Testis (tissue), 5 donors: ENCODE measurements at places on chromosomes 3 and 15. TPM values are rescaled to one million over a fixed set of nuclear protein-coding genes. Genes with fewer than 3 reads are reported as not detected.

- no peak for DNase-seq
Measured at GRCh38 chr3:115351193-115351592, 204.1 kb upstream of the ZBTB20 start.

DNA sequence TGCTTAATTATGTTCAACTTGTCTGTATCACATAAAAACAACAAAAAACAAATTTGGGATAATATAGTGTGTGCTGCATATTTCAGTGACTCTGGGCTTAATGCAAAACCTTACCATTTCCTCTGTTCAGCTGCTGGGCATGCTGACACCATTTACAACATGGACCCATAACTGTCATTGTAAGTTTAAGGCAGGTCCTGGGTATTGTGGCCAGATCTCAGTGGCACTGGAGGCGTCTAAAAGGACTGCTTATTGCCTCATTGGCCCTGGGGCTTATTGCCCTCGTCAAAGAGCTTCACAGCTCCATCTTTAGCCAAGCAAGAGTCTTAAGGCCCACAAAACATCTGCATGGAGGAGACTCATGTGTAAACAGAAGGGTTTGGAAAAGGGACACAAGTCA, 390.2 kb downstream of the NR2F2 start:
- no peak for DNase-seq

GRCh38 chr3:178419071-178419470, 117.2 kb upstream of the KCNMB2 start:
- DNase-seq = no peak

GRCh38 chr3:117019082-117019713, 309.6 kb downstream of the TUSC7 start:
- DNase-seq = peak; percentile 80

GRCh38 chr15:85646538-85647091, 148.1 kb downstream of the KLHL25 start:
- no peak for DNase-seq

DNA sequence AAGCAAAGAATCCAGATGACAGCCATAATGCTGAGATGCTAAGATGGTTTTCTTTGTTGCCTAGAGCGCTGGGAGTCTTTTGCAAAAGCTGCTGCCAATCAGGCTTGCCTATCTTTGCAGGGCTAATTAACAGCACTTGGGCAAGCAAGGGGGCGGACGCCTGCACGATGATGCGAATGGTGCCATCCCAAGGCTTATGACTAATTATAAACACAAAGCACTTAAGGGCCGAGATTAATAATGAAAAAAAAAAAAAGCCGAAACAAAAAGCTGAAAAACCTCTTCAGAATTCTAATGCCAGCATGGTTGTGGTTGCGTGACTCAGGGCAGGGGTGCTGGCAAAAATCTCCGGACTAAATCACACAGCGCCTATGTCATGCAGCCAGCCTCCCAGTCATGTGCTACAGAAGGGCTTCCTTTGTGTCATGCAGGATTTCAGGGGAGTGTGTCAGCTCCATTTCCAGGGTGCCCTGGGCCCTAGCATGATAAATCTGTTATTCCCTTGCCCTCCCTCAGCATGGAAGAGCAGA, 185.0 kb upstream of the ANKRD28 start:
- DNase-seq = no peak

DNA sequence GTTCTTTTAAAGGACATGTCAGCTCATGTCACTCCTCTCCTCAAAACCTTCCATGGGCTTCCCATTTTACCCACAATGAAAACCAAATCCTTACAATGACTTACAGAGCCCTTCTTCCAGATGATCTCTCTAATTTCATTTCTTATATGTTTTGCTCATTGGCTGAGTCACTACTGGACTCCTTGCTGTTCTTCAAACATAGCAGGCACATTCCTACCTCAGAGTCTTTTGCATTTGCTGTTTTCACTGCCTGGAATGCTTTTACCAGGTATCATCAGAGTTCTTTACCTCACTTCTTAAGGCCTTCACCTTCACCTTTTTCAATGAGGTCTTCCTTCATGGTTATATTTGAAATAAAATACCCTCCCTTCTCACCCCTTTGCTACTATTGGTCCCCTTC, 57.3 kb downstream of the NECTIN3 start:
- no peak for DNase-seq

GRCh38 chr3:139548801-139549200, 9.3 kb upstream of the RBP1 start:
- peak; percentile 54 for DNase-seq

DNA sequence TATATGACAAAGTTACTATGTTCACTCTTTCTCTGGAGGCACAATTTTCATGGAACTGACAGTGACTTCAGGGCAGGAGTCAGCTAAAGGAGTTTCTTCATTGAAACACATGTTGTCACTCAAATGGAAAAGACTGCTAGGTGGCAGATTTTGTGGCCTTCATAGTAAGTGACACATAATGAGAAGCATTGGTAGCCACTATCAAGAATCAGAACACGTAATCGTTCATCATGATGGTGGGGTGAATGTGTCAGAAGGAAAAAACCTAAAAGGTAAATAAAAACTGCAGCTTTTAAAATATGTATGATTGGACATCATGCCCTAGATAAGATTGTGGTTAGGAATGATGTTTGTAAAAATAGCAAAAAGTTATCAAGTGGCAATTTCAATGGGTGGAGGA, 1491.0 kb downstream of the SI start:
- DNase-seq = no peak

- no peak for DNase-seq
Measured at GRCh38 chr3:12155828-12156227, 2.9 kb downstream of the TIMP4 start.

DNA sequence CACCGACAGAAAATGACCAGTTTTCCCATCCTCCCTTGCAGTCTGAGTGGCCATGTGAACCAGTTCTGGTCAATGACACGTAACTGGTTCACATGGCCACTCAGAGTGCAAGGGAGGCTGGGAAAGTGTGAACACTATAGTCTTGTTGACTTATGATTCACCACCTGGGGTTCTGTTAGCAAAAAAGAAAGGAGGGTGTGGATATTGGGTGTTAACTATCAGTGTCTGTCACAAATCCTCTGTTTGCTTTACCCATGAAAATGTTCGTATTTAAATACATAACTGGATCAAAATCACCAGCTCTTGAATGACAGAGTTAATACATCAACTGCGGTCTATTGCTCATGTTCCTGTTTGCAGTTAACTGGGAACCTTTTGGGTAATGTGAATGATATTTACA, 92.3 kb downstream of the ADAMTSL3 start:
- DNase-seq = no peak

DNA sequence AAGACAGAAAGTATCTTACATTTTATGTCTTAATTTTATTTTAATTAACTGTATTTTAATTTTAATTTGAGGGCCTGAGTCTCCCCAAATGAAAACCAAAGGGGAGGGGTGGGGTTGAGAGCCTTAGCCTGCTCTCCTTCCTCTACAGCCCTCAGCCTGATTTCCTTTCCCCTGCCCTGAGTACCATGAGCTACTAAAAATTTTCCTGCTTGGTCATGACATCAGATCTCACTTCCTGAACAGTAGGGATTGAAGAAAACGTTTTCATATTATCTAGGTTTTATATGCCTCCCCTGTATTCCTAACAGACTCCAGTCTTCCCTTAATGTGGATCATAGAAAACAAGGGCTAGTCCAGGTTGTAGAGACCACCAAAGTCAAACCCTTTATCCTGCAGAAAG, 133.9 kb downstream of the MYLK start:
- DNase-seq = no peak

GRCh38 chr15:66961901-66962300, 103.5 kb upstream of the SMAD3 start:
- DNase-seq = no peak

DNA sequence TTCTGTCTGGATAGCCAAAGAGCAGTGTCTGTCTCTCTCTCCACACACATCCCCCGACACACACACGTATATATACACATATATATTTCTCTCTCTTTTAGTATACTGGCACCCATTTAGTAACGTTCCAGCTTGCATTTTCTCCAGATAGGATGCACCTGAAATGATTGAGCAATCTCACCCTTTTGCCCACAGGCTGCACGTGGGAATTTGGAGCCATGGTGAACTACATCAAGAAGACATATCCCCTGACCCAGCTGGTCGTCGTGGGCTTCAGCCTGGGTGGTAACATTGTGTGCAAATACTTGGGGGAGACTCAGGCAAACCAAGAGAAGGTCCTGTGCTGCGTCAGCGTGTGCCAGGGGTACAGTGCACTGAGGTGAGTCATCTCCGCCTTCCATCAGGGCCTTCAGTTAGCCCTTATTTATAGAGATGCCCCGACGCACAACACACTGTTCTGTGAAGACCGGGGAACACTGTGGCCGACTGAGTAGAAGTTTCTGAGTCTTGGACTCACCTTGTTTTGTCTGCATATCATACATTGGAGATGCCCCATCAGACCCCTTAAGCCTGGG, 45.7 kb downstream of the RLBP1 start:
- no peak for DNase-seq

- DNase-seq = no peak
Measured at GRCh38 chr3:30508339-30508738, 98.1 kb upstream of the TGFBR2 start.

GRCh38 chr15:79122391-79122790, 31.8 kb upstream of the RASGRF1 start:
- DNase-seq = no peak

DNA sequence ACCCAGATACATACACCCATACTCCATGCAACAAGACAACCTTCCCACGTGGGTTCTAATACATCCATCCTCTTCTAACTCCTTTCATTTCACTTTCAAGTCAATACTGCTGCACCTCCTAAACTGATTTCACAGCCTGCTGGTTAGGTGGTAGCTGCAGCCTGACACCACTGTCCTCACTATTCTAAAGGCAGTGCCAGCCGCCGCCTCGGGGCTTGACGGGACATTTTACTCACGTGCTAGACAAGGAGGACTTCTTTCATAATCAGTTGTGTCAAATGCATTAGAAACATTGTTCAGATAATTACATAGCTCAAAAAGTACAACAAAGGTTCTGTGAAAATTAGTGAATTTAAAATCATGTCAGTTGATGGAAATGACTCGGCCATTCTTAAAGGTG, 6.3 kb downstream of the UROC1 start:
- DNase-seq = peak; percentile 42

- peak; percentile 47 for DNase-seq
Measured at GRCh38 chr3:62095080-62095479, 278.3 kb downstream of the FEZF2 start.

- DNase-seq = no peak
Measured at GRCh38 chr3:62211675-62212429, 161.5 kb downstream of the FEZF2 start.

DNA sequence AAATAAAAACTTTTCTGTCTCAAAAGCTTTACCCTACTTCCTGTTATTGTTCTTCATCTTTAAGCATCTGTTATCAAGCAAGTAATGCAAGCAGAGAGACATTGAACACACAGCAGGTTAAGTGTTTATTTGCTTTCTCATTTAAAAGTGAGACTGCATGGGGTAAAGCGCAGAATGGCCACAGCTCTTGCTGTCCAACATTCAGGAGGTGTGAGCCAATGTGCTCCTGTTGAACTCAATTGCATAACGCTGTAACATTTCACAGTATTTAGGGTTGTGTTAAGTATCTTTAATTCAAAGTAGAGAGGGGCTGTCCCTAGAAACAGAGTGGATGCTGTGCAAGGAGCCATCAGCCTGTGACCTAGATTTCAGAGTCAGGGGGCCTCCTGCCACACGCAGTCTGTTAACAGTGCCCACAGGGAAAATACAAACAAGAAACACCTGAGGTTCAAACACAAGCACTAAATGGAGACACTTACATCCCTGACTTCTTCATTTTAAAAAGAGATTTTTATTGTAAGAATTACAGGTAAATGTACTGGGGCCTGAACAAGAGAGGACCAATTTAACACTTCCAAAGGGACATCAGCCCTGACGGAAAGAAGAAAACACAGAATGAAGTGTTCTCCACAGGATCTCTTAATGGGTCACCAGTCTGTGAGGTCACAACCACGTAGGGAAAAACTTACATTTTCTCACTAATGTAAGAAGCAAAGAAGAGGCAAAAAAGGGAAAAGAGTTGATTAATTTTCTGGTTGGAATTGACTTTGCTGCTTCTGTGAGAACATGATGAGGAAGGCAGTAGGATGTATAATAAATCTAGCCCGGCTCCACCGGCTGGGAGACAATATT, 815.1 kb downstream of the VGLL3 start:
- DNase-seq = no peak

DNA sequence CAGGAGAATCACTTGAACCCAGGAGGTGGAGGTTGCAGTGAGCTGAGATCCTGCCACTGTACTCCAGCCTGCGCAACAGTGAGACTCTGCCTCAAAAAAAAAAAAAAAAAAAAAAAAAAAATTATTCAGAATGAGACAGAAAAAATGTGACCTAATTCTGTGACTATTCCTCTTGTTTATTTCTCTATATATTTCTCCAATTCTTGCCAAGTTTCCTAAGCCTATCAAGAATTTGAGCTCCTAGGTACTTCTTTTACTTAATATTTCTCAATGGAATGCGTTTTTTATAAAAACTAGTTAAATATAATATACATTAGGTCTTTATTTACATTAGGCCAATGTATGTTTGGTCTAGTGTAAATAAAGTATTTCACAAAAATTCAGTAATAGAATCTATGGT, 86.8 kb downstream of the NAALADL2 start:
- no peak for DNase-seq

DNA sequence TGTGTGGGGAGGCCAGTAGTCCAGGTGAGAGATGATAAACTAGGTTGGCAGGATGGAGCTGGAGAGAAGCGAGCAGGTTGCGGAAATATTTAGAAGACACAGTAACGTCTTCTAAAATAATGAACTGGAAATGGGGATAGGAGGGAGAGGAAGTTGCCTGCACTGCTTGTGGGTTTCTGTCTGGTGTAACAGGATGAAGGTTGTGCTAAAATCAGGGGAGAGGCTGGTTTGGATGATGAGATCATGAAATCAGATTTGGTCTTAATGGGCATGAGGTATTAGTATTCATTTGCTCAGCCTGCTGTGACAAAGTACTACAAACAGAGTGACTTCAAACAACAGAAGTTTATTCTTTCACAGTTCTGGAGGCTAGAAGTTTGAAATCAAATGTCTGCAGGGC, 32.1 kb upstream of the TNFAIP8L3 start:
- DNase-seq = no peak

GRCh38 chr3:157499342-157499963, 3.8 kb downstream of the VEPH1 start:
- peak; percentile 27 for DNase-seq

GRCh38 chr3:160618878-160619277, 53.5 kb upstream of the KPNA4 start:
- no peak for DNase-seq

GRCh38 chr15:40032125-40032839, 6.7 kb downstream of the SRP14 start:
- peak; percentile 49 for DNase-seq

GRCh38 chr3:100102757-100103156, 11.5 kb downstream of the FILIP1L start:
- no peak for DNase-seq

The SUCLG2 gene
- 28.7 TPM for polyA plus RNA-seq

The OR5K2 gene
- not detected for polyA plus RNA-seq

The GCSAM gene
- polyA plus RNA-seq = 0.42 TPM

The GOLGA6L4 gene
- polyA plus RNA-seq = 11.1 TPM

The KLHL18 gene
- 17.6 TPM for polyA plus RNA-seq

The FMN1 gene
- polyA plus RNA-seq = 17.7 TPM

The TMEM108 gene
- 44.3 TPM for polyA plus RNA-seq

The TUSC7 gene
- 24.0 TPM for polyA plus RNA-seq

The APEH gene
- 72.3 TPM for polyA plus RNA-seq

The EPB42 gene
- 3.6 TPM for polyA plus RNA-seq

The SEMA3G gene
- 3.1 TPM for polyA plus RNA-seq

The USP19 gene
- polyA plus RNA-seq = 77.2 TPM
